ENCODE measurements at places on chromosomes 6 and 20. TPM values are rescaled to one million over a fixed set of nuclear protein-coding genes. Genes with fewer than 3 reads are reported as not detected.

- no peak for DNase-seq
Measured at GRCh38 chr20:36167902-36168503, 13.5 kb downstream of the EPB41L1 start.

DNA sequence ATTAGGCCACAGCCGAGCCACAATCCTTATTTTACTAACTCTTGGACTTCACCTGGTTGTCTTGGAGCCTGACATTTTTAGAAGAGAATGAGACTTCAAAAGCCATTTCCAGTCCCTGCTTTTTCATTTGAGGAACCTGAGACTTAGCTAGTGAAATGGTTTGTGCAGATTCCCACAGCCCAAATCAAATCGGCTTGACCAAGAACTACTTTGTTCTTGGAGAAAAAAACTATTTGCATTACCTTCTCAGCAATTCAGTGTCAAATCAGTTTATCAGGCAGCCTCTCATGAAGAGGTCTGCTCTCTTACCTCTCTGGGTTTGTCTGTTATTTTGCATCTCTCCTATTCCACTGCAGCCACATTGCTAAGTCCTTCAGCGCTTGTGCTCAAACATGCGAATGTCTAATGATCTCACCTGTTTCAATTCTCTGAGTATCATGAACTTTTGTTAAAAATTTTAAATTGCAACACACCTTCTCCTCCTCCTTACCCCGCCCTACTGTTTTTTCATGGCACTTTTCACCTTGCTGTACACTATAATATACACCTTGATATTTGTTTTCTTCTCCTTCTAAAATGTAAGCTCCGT lies 573 bp upstream of the IFNGR1 start:
- DNase-seq, result no peak

DNA sequence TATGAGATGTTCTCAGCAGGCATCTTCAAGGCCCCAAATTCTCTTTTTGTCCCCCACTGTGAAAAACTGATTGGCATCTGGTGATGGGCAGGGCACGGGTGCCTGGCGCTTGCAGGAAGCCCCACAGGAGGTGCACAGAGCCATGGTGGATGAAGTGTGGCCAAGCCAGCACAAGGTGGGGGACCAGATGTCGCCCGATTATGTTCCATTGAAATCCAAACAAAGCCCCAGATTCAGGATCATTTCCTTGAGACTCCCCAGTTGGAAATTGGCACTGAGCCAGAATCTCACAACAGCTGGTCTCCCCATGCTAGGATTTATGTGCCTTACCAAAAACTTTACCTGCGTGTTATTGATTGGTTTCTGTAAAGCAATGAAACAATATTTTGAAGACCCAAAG lies 186.1 kb downstream of the ADAT2 start:
- DNase-seq, result no peak

- peak; percentile 46 for DNase-seq
Measured at GRCh38 chr20:51220293-51220706, 197.4 kb upstream of the KCNG1 start.

DNA sequence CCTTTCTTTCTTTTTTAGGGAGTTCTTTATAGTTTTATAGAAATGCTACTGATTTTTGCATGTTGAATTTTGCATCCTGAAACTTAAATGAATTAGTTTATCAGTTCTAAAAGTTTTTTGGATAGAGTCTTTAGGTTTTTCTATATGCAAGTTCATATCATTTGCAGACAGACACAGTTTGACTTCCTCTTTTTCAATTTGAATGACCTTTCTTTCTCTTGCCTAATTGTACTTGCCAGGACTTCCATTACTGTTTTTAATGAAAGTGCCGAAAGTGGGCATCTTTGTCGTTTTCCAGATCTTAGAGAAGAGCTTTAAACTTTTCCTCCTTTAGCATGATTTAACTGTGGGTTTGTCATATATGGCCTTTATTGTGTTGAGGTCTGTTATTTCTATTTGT lies 21.1 kb upstream of the EDN1 start:
- no peak for DNase-seq

DNA sequence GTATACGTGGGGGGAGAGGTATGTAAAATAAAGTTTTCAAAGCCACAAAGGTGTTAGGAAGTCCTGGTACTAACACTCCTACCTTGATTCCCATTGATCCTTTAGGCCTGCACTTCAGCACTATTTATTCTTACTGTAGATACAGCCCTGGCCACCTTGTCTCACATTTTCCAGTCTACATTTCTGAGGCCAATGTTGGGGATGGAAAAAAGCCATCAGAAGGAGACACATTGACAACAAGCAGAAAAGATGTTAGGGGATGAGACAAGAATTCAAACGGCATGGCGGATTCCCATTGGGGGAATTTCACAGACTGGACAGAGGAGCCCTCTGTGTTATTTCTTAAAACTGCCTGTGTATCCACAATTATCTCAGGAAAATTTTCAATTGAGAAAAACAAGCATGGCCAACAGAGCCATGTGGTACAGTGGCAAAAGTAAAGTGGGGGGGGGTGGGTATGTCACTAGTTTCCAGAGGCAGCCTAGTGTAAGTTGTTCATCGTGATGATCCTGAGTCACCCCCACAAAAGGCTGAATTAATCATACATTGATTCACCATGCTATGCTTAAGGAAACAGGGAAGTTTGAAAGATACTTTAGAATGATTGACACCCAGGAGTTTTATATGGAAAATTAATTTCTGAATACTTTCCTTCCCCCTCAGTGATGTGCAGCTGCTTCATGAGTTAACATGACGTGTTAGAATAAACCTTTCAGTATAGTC lies 40.5 kb downstream of the RREB1 start:
- no peak for DNase-seq

DNA sequence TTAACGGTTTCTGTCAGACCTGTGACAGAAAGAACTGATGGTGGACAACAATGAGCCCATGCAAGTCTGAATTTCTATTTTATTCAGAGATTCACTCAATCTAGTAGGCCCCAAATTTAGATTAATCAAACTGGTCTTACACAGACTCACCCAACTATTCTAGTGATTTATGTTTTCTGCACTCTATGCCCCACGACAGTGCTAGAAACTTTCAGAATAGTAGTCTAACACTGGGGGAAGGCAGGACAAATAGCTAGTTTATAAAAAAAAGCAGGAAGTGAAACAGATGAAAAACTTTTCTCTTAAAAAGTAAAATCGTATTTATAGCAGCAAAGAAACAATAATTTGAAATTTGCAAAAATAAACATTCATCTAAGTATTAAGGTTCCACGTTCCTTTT lies 5.0 kb downstream of the TCP11 start:
- no peak for DNase-seq

DNA sequence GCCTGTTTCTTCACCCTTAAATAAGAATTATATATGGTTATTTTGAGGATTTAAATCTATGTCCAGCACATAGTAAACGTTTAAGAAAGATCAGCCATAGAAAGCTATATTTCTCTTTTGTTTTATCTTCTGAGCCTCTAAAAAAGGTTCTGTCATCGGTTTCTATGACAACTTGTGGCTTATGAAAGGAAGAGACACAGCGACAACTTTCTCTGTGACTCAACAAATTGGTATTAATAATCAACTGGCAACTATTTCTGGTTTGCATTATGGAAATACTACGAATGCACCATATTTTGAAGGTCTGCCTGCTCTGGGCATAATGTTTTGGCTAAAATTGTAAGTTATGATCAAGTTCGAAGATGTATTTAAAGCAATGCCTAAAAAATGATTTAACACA lies 751.0 kb downstream of the CD109 start:
- no peak for DNase-seq

The RNF114 gene
- 239 TPM for total RNA-seq

The IRAK1BP1 gene
- 4.6 TPM for total RNA-seq

The UQCC2 gene
- total RNA-seq, result 7.8 TPM
